ENCODE measurements at places on chromosomes 4 and X.

GRCh38 chrX:15468036-15468435 is 25.1 kb downstream of the PIR start:
- no peak for DNase-seq

- no peak for DNase-seq
Measured at GRCh38 chr4:174119051-174119450, 164.4 kb downstream of the FBXO8 start.

GRCh38 chr4:54842656-54843055 is 184.9 kb downstream of the KIT start:
- no peak for DNase-seq

GRCh38 chr4:155173371-155173770 is 35.1 kb upstream of the NPY2R start:
- no peak for DNase-seq

- DNase-seq: no peak
Measured at GRCh38 chr4:186570193-186570996, 15.0 kb upstream of the MTNR1A start.

DNA sequence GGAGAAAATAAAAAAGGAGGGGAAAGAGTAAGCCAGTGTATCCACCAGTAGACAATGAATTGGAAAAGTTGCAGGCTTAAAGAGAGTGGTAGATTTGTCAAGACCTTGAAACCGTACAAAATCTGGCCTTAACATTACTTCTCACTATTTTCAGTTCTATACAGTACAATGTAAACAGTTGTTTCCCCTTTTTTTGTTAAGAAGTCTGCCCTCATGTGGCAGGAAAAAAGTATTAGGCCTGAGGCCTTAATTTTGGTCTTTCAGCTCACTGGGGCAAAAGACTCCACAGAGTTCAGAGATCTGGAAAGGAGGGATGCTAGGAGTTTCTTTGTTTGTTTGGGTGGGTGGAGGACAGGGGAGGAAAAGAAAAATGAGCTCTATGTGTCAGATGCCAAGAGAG is 92.8 kb upstream of the CCDC160 start:
- no peak for DNase-seq

GRCh38 chr4:87848622-87849351 is 16.0 kb downstream of the MEPE start:
- no peak for DNase-seq

GRCh38 chrX:23783589-23784469 is 856 bp downstream of the SAT1 start:
- DNase-seq: no peak

GRCh38 chrX:119406776-119407175 is 7.6 kb downstream of the SLC25A43 start:
- no peak for DNase-seq

- DNase-seq: no peak
Measured at GRCh38 chr4:171759274-171759673, 53.9 kb upstream of the GALNTL6 start.

- DNase-seq: no peak
Measured at GRCh38 chrX:109773374-109773773, 40.3 kb upstream of the ACSL4 start.

DNA sequence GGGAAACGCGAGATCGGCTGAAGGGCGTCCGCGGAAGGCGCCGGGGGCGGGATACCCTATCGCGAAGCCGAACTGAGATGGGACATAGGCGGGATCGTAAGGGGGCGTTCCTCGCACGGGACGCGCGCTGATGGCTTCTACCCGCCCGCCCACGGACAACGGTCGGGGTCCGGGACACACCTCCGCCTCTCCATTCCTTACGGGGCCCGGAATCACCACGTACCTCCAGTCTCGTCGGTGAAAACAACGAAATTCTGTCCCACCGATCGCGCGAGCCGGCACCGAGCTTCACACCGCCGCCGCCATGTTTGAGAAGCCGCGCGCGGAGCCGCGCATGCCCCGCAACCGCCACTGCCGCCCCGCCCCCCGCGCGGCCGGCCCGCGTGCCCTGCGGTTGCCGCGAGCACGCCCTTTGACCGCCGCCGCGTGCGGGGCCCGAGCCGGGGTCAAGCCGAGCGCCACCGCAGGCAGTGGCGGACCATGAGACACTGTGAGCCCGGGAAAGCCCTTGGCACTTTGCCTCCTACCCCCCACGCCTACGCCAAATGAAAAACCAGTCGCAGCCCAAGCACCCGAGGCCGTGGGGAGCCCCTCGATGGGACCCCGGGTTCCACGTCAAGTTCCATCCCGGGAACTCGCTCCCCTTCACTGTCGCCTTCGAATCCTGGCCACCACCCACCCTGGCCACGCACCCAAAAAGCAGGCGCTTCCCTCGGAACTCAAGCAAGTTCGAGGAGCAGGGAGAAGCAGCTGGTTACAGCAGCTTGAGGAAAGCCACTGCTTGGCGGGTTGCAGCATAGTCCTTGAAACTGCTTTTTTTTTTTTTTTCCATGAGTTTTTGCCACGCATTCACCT is at the start of gene SCML2:
TSS of gene SCML2 (minus strand) at position 320 of the 855 bp plus-strand sequence. CDS start 20,617 bp downstream, outside the sequence.
- no peak for DNase-seq

- DNase-seq: no peak
Measured at GRCh38 chrX:150694738-150695410, 1.7 kb downstream of the MTMR1 start.

- DNase-seq: no peak
Measured at GRCh38 chr4:168877511-168878491, 132.3 kb downstream of the CBR4 start.

- DNase-seq: no peak
Measured at GRCh38 chr4:189385098-189385497, 555.6 kb upstream of the FRG1 start.

DNA sequence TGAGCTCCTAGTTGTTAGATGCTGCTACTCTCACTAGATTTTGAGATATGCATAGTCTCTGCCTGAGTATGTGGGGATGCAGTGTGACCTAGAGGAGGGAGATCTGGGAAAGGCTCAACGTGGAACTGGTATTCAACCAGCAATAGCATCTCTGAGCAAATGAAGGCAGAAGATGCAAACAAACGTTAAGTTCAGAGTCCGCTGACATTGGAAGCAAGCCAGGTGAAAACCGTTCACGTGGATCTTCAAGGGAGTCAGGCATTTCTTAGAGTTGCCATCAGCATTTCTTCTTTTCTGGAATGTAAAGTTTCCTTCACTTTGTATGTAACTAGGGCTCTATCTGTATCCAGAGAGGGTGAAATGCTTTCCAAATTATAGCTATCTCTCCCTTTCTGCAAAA is 59.9 kb downstream of the C4orf51 start:
- DNase-seq: no peak

DNA sequence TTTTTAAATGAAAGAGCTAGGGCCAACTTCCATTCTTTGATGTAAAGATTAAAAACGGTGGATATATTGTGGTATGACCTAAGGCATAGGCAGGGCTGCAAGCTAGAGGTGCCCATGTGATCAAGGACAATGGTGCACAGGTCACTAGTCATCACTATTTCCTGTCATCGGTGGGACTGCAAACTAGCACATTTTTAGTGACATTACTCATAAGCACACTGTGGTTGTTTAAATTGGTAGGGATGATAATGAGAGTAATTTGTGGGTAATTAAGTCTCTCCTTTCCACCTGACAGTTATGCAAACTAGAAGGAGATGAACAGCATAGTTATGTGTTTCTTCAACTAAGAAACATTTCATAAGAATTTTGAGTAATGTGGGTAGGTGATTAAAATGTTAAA is 85.4 kb downstream of the GPRIN3 start:
- no peak for DNase-seq

DNA sequence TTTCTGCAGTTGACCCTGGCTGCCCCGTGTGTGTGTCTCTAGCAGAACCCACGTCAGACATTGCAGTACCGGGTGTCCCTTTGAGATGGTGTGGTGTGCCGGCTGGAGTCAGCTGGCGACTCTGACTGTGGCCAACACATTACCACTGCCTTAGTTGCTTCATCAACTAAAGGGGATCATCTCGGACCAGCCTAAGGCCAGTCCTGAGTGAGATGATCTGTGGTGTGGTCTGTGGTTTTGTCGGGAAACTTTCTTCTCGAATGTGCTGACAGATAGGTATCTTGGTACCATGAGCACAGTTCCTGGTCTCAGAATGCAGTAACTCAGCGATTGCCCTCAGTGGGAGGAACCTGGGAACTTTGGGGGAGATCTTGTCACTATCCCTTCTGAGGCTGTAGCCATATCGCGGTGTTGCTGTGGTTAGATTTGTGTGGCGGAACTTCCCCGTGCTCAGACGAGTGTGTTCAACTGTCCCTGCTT is 15.8 kb downstream of the TBC1D14 start:
- DNase-seq: no peak

GRCh38 chr4:1626151-1626550 is 58.0 kb downstream of the FAM53A start:
- DNase-seq: no peak

DNA sequence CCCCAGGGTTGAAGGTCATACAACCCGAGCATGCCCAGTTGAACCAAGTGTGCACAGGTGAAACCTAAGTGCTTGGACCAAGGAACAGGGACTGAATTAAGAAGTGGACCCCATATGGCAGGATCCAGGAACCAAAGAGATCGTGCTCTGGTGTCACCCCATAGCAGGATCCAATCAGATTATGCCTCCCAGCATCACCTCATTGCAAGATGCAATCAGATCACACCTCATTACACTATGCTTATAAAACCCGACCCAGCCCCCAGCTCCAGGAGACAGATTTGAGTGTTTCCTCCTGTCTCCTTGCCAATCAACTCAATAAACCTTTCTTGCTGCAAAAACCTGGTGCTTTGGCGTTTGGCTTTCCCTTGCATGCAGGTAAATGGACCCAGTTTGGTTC is 37.6 kb downstream of the EFHC2 start:
- no peak for DNase-seq

Measured in stimulated activated CD4-positive, alpha-beta T cell treated with anti-CD3 and anti-CD28 coated beads, Interleukin-1b, Interleukin-23, amount 100 ng/mL, for 1 hour (primary cell).